ENCODE measurements at places on chromosomes 6 and 20.
A peak's percentile ranks its signal among the peaks of the same experiment; 100 is the strongest.

DNA sequence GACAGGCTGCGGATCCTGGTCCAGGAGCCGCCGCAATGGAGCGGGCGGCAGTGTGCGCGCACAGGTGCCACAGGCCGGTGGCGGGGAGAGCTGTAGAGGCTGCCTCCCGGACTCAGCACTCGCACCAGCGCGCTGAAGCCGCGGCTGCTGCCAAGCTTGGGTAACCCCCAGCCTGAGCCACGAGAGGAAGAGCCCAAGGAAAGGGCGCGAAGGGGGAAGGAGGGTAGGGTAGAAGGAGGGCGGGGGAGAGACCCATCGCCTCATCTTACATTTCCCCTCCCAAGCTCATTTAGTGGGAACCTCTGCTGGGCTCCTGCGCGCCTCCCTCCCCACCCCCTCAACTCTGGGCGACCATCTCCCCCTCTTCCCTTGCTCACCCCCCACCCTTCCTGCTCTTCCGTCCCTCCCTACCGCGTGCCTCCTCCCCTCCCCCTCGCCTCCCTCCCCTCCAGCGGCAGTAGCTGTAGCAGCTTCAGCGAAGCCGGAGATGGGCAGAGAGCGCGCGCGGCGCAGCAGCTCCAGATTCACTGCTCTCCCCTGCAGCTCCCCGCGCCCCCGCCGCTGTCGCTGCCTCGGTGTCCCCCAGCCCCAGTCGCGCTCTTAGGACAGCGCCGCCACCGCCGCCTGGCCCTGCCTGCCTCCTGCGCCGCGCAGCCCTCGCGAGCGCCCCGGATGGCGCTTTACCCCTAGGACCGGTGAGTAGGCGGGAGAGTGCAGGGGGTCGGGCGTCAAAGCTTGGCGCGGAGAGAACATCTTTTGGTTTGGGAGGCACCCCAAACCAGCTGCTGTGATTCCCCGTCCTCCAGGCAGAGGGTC lies at the start of gene FUT9:
Gene FUT9, plus strand, starts transcription at position 457 of the 816 bp plus-strand sequence. CDS start 187,182 bp downstream, outside the sequence.
- DNase-seq, result no peak

DNA sequence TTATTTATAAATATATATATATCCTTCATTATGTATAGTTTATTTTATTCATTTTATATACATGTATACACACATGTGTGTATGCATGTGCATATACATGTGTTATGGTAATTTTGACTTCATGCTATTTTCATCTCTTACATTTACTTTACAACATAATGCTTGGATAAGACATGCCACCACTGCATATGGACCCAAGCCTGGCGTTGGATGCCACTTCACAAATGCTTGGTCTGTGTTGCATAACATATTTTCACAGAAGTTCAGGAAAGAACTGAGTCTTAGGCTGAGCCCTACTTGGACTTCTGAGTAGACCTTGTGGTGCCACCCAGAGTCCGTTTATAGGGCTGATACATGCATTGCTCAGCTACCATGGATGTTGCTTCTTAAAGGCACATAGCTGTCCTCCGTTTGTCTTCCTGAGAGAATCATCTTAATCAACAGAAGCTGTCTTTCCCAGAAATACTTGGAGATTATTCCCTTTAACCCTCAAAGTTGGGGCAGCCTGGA lies 337.8 kb downstream of the BTBD3 start:
- no peak for DNase-seq

DNA sequence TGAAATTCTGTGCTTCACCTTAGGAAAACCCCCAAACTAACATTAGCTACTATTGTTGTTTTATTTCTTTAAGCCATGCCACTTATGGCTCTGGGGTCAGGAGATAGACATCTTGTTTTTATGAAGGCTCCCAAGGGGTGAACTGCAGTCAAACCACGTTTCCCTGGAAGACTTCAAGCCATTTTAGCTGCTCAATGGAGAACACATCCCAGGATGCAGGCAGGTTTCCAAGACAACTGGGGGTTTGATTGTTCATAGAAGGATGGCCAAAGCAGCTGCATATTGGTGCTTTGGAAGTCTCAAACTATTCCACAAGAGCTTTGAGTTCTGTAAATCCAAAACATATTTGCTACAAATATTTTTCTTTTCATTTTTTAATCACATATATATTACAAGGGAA lies 818.0 kb downstream of the MAFB start:
- no peak for DNase-seq

DNA sequence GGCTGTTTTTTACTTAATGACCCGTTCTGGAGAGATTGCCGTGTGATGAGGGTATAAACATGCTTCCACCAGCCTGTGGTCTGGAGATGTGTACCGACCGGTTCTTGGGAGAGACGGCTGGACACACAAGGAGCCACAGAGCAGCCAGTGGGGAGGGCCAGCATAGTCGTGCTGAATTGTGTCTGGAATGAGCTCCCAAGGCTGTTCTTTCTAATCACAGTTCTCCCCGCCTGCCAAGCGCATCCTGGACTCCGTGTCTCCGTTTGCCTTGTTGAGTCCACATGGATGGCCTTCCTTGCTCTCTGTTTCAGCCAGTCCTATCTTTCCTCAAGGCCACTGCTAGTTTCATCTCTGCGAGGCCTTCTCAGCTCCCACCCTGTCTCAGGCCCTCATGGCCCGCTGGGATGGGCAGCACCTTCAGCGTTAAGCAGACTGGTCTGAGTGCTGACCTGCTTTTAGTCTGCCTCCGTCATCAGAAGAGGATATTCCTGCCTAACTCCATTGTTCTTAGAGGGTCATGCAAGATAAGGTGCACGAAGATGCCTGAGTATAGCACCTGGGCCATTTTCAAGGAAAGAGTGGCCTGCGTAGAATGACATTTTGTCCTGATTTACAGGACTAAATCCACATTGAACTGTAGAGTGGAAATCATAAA lies 20.6 kb downstream of the MANBAL start:
- DNase-seq, result no peak

DNA sequence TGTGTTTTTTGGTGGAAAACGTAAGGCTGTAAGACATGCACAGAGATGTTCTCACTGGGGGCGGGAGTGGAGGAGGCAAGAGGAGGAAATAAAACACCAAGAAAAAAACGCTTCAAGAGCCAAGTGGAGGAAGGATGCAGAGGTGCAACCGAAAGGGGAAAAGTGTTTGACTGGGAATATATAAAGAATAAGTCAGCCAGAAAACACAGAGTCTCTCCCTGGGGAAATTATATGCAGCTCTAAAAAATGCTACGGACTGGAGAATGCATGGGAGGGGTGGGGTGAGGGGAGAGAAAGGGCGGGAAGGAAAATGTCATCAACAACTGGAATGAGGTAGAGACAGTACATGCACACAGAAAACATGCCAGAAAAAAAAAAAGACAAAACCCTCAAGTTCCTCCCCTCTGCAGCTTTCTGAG lies 133.5 kb downstream of the SCML4 start:
- no peak for DNase-seq

DNA sequence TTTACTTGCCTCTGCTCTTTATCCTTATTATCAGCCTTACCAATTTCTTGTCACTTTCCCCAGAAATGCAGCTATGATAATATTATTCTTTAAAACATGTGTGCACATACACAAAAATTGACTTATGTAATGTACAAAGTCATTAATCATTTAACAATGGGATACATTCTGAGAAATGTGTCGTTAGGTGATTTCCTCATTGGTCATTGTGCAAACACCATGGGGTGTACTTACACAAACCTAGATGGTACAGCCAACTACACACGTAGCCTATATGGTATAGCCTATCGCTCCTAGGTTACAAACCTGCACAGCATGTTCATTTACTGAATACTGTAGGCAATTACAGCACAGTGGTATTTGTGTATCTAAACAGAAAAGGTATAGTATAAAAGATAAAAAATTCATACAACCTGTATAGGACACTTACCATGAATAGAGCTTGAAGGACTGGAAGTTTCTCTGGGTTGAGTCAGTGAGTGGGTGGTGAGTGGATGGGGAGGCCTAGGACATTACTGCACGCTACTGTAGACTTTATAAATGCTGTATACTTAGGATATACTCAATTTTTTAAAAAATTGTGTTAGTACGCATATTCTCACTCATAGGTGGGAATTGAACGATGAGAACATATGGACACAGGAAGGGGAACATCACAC lies 56.9 kb downstream of the HIVEP1 start:
- DNase-seq, result no peak

- DNase-seq, result peak; percentile 48
Observed at GRCh38 chr20:51372176-51372803, 170.2 kb downstream of the NFATC2 start.

DNA sequence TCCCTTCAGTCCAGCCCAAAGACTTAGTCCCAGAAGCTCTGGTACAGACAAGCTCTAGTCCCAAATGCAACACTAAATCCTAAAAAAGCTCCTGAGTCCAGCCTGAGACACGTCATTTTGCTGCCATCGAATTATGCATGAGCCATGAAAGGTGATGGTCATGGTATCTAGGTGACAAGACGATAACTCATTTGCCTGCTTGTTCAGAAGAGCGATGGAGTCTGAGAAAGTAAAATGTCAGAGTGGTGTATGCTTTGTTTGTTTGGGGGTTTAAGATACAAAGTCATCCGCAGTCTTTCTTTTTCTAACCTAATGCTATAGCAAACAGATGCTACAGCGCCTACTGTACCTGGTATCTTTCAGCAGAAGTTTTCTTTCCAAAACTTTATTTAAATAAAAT lies 54.7 kb downstream of the SLC23A2 start:
- no peak for DNase-seq

- no peak for DNase-seq
Observed at GRCh38 chr20:1887756-1888155, 7.5 kb upstream of the SIRPA start.

- DNase-seq, result peak; percentile 60
Observed at GRCh38 chr6:35089935-35090505, 51.1 kb downstream of the TCP11 start.

GRCh38 chr6:12973386-12973785 lies 256.8 kb downstream of the PHACTR1 start:
- no peak for DNase-seq

- DNase-seq, result no peak
Observed at GRCh38 chr6:136783495-136784270, 8.6 kb downstream of the MAP3K5 start.

GRCh38 chr20:41087777-41088176 lies 49.6 kb upstream of the PLCG1 start:
- no peak for DNase-seq

GRCh38 chr20:58459058-58459750 lies 56.0 kb downstream of the APCDD1L start:
- DNase-seq, result no peak

GRCh38 chr20:40275738-40276137 lies 413.3 kb downstream of the MAFB start:
- no peak for DNase-seq

DNA sequence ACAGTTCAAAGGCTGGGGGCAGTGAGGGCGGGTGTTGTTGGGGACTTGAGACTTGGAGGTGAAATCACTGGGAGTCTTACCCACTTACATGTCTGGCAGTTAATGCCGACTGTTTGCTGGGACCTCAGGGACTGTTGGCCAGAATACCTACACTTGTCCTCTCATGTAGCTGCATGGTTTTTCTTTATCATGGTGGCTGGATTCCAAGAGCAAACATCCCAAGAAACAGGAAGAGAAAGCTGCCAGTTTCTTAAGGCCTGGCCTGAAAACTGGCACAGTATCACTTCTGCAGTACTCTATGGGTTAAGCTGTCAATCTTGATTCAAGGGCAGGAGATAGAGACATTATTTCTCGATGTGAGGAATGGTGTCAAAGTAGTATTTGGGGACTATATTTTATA lies 19.8 kb upstream of the C6orf62 start:
- DNase-seq, result no peak

DNA sequence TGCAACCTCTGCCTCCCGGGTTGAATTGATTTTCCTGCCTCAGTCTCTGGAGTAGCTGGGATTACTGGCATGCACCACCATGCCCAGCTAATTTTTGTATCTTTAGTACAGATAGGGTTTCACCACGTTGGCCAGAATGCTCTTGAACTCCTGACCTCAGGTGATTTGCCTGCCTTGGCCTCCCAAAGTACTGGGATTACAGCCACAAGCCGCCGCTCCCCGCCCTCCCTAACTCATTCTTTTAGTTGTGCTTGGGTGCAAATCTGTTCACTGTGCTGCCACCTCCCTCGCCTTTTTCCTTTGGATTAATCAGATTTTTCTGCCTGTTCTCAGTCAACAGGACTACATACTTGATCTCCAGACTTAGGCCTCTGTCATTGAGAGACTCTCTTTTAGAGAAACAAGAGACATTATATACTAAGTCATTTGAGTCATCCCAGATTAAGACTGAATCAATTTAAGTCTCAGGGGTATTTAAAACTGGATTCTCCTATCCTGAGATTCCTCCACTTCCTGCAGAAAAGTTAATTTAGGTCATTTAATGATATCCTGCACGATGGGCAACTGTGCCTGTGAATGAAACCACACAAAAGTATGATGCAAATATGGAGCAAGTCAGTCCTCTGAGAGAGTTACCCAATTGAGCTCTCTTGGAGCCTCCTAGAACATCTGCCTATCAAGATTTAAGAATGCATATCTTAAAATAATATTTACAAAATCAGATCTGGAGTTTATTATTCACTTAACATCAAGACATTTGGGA lies 136.1 kb upstream of the THEMIS start:
- no peak for DNase-seq

- no peak for DNase-seq
Observed at GRCh38 chr20:33019465-33020277, 11.8 kb upstream of the BPIFB6 start.

All from HFF-Myc (cell line).